Stimulated activated effector memory CD8-positive, alpha-beta T cell treated with anti-CD3 and anti-CD28 coated beads, Interleukin-12 subunit alpha, Interleukin-12 subunit beta, amount 100 ng/mL, for 72 hours (primary cell): ENCODE measurements at places on chromosomes 4 and X.

- DNase-seq: no peak
Measured at GRCh38 chrX:113906168-113906567, 677.7 kb upstream of the HTR2C start.

DNA sequence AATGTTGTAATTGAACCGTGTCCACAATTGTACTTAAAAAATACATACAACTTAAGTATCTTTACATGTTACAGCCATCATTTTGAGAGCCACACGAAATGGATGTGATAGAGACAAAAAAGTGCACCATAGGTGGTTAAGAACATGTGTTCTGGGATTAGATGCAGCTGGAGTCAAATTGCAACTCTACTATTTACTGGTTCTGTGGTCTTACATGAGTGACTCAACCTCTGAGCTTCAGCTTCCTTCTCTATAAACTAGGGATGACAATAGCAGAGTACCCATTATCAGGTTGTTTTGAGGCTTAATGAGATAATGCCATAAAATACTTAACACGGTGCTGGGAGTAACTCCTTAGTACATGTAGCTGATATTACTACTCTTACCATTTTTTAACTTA is 130.4 kb downstream of the IDS start:
- DNase-seq: no peak

DNA sequence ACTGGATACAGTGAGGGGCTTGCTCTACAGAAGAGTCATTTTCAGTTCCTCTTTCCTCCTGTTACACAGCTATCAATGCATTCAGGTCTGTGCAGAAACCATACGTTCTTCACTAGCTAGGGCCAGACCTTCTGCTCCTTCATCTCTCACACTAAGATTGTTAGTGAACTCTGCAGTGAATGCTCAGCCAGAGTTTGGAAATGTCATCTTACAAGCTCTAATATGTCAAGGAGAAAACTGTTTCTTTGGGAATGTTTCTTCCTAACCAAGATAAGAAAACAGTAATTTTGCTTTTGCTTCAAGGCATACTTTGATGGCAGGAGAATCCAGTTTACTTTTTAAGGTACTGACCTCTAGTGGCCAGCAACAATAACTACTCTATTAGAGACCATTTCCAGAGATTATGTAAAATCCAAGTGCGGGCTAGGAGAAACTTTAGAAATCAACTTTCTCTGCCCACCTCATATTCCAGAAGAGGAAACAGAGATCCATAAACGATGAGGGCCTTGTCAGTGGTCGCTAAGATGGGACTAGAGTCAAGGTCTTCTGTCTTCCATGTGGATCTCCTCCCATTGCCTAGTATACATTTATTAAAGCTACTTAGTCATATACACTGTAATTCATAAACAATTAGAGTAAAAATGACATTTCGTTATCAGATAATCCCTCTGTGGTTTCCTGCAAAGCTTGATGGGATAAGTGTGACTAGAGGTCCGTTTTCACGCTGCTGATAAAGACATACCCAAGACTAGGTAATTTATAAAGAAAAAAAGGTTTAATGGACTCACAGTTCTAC is 12.1 kb upstream of the CC2D2A start:
- DNase-seq: no peak

DNA sequence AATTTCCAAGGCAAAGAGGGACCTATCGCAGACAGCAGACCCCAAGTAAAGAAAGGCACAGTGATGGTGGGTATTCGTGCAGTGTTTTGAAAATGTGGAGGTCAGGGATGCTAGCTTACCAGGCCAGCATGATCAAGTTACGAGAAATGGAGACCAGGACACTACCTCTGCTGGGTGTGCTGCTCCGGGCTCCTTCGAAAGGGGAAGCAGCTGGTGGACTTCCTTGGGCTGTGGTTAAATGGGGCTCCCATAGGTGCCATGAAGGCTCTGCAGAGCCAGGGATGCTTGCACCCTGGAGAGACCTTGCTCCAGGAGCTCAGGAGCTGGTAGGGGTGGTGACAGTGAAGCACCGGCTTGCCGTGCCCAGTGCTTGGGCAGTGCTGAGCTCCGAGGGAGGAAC is 68.8 kb downstream of the TBL1X start:
- no peak for DNase-seq

GRCh38 chr4:89657931-89658700 is 178.8 kb downstream of the SNCA start:
- DNase-seq: no peak
